ENCODE measurements at places on chromosomes 5 and 9.

DNA sequence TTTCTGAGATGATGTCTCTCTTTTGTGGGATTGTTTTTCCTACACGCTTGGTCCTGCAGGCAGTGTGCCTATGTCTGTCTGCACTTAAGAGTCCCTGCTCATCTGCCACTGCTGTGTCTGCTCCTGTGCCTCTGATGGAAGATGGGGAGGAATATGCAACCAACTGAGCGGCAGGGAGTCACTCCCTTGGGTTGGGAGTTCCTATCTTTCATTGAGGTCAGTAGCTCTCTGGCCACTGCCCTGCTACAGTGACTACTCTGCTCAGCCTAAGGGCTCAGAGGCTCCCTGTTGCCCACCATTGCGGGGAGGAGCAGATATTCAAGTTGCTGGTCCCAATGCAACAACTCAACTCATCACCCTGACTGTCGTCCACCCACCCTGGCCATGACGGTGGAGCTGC, 13.4 kb upstream of the FAM163B start:
- DNase-seq: no peak

- DNase-seq: no peak
Observed at GRCh38 chr5:143084407-143084806, 314.2 kb downstream of the ARHGAP26 start.

- DNase-seq: no peak
Observed at GRCh38 chr9:137647096-137647714, 28.4 kb downstream of the EHMT1 start.

DNA sequence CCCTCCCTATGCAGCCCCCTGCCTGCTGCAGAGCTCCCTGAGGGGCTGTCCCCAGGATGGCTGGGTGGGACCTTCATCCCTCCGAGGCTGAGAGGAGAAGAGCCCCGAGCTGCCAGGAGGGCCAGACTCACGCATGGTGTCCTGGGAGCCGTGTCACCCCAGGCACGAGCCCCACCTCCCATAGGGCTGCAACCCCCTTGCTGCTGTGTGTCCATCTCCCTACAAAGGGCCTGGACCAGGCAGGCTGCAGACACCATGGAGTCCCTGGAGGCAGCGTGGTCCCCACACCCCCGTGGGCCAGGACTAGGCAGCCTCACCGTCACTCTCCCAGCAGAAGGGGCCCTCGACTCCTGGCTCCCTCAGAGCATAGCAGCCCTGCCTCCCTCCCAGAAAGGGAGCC, 11.2 kb upstream of the SEC16A start:
- DNase-seq: no peak

GRCh38 chr5:157362012-157362411, 96.1 kb downstream of the CYFIP2 start:
- DNase-seq: no peak

DNA sequence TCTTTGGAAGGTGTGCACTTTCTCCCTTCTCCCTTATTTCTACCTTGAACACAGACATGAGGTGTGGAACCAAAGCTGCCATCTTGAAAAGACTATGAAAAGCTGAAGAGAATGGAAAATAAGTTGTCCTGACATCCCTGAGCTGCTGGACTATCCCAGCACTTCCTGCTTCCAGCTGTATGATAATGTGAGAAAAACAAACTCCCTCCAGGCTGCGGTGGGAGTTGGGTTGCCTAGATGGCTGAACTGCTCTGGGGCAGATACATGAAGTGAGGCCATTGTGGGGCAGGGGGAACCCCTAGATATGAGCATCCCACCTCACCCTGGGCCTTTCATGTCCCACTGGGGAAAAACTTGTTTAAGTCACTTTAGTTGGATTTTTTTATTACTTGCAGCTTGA, 82.4 kb downstream of the BOD1 start:
- no peak for DNase-seq

DNA sequence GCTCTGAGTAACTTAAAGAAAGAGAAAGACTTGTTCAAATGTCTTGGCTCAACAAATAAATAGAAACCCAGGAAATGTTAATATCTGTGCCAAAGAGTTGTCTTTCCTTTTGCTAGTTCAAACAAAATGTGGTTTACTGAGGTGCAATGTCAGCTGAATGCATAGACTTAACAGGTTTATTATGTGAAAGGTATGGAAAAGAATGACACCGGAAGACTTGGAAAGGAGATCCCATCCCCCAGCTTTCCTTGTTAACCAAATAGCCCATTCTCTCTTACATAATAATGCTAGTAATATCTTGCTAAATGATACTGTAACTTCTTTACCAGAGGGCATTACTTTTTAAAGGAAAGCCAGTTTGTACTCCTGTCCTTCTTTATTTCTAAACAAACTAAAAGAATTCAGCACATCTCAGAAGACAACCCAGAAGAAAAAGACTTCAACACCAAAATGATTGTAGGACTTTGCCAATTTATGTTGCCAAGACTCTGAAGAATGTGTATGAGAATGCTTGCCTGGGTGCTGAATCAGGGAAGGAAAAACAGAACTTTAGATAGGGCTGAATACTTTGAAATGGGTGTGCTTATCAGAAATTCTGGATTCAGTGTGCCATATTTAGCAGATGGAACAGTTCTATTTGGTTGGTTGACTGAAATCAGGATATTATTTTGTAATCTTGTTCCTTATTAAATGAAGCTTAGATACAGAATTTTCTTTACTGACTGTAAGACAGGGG, 344.1 kb downstream of the TMEM38B start:
- no peak for DNase-seq

DNA sequence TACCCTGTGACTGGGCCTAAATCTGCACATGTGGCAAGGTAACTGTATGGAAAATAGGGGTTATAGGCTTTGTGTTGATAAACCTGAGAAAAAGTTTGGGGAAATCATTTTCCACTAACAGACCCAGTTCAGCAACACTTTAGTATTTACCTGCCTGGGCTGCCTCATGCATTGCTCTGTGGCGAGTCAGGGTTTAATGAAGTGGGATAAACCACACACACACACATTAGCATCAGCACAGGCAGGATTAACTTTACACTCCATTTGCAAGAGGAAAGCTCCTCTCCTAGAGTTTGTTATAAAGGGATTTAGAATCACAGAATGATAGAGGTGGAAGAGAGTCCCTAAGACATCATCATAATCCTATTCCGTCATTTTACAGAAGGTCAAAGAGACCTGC, 20.0 kb upstream of the ZCCHC7 start:
- no peak for DNase-seq
